ENCODE measurements at places on chromosomes 3 and 15.
A peak's percentile ranks its signal among the peaks of the same experiment; 100 is the strongest.

DNA sequence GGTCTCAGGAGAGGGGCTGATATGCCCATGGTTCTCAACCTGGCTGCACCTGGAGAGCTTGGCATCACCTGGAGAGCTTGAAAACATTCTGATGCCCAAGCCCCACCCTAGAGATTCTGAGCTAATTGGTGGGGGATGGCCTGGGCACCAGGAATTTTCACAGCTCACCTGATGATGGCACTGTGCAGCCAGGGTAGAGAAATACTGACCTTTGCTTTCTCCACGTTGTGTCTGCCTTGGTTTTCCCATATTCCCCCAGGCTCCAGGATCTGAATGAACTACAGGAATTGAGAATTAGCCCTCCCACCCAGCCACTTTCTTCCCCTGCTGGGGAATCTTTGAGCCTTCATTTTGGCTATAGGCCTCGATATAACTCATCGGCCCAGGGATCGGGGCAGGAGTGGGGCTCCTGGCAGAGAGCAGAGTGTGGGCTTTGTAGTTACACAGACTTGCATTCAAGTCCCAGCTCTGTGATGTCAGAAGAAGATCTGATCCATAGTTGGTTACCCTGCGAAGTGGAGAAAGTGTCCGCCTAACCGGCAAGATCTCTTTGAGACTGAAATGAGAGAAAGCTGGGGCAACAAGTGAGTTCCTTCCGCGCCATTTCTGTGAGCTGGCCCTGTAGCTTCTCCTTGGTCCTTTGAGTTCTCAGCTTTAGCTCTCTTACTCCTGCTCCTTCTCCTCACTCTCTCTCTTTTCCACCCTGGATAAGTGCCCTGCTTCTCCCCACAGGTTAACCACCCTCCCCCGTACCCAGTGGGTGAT, 33.1 kb upstream of the UBE2Q2 start:
- no peak for DNase-seq

- no peak for DNase-seq
Observed at GRCh38 chr15:96340598-96341512, 10.4 kb downstream of the NR2F2 start.

- DNase-seq = no peak
Observed at GRCh38 chr3:100103558-100104441, 10.5 kb downstream of the FILIP1L start.

- peak; percentile 22 for DNase-seq
Observed at GRCh38 chr15:70559265-70560239, 203.8 kb downstream of the UACA start.

GRCh38 chr3:31213869-31214486, 318.7 kb upstream of the STT3B start:
- DNase-seq = no peak

- peak; percentile 11 for DNase-seq
Observed at GRCh38 chr3:149009732-149010131, 18.4 kb downstream of the GYG1 start.

- no peak for DNase-seq
Observed at GRCh38 chr3:114760679-114761078, 386.4 kb downstream of the ZBTB20 start.

DNA sequence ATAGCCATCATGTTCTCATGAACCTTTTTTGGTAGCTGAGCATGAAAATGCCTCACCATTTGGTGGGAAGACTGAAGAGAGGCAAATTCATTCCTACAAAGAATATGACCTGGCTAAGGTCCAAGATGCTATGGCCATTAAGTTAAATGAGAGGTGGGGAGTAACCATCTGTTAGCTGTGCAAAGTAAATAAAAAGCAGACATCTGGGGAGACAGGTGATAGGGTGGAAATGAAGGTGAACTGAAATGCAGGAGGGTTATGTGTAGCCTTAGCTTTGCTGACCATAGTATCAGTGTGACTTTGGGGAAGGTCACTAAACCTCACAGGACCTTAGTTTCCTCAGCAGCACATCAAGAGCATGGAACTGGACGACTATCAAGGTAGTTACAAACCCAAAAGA, 111.0 kb upstream of the STRIT1 start:
- DNase-seq = no peak

DNA sequence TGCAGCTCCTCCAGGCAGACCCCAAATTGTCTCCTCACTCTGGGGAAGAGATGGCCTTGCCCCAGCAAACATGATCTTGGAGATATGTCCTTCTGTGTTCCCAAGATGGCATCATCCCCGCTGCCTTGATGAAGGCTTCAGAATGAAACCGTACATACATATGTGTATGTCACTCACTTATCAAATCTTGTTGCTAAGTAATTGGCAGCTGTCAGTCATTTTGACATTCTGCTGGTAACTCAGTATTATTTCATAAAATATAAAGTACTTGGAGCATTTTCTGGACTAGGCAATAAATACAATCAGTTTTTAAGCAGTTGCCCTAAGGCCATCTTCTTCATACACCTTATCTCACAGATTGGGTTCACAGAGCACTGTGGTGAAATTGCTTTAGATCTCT, 62.4 kb downstream of the ARNT2 start:
- no peak for DNase-seq

GRCh38 chr15:91068436-91068835, 31.6 kb upstream of the SV2B start:
- DNase-seq = no peak

GRCh38 chr3:5073374-5074085, 48.6 kb upstream of the ARL8B start:
- no peak for DNase-seq

- no peak for DNase-seq
Observed at GRCh38 chr3:176351408-176351807, 845.9 kb downstream of the TBL1XR1 start.

- no peak for DNase-seq
Observed at GRCh38 chr3:125035217-125035616, 20.6 kb downstream of the HEG1 start.

- DNase-seq = no peak
Observed at GRCh38 chr3:17742880-17743657, 638 bp upstream of the TBC1D5 start.

DNA sequence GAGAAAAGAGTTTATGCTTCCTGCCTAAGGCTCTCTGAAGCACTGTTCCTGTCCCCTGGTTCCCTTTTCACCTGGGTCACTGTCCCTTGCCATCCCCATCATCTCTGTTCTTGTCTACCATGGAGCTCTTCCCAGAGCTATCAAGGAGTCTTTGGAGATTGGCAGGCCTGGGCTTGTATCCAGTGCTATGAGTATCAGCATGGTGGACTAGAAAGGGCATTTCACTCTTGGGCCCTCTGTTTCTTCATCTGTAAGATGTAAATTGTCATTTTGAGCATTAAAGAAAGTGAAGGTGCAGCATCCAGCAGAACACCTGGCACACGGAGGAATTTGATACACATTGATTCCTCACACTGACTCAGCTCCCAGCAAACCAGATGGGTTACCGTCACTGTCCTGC, 388.2 kb downstream of the CACNA2D3 start:
- DNase-seq = no peak

DNA sequence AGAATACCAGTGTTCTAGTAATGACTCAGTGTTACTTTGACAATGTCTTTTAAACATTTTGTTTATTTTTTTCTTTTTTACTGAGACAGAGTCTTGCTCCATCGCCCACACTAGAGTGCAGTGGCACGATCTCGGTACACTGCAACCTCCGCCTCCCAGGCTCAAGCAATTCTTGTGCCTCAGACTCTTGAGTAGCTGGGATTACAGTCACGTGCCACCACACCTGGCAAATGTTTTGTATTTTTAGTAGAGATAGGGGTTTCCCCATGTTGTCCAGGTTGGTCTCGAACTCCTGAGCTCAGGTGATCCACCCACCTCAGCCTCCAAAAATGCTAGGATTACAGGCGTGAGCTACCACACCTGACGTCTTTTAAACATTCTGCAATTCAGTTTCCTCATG, 15.7 kb downstream of the AQR start:
- DNase-seq = no peak

GRCh38 chr3:160473221-160473620, 23.6 kb upstream of the TRIM59 start:
- DNase-seq = no peak

GRCh38 chr3:177220136-177220974, 23.1 kb upstream of the TBL1XR1 start:
- DNase-seq = no peak

DNA sequence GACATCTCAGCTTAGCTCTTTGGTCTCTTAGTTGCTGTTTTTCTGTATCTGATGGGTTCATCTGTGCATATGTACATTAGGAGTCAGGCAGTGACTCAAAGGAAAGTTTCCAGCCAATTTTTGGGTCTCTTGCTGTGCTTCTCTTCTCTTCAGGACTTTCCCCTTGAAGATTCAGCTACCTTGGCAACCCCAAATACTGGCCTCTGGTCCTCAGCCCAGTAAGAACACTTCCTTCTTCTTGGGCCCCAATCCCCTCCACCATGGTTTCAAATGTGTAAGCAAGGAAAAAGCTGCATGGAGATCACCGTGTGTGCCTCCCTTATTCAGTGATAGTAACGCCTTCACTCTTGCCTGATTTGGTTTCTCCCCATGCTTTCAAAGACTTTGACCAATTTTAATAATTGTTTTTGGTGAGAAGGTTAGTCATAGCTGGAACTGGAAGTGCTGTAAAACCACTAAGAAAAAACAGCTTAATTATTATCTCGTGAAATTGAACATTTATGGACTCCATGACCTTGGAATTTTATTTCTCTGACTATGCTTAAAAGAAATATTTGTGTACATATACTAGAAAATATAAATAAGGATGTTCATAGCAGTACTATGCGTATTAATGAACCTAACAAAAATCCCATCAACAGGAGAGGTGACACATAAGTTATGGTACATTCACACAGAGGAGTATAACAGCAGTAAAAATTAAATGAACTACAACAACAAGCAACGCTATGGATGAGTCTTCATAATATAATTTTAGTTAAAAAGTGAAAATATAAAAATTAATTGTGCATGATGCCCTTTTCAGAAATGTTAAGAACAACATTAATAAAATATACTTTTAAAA, 125.3 kb upstream of the BCL6 start:
- DNase-seq = no peak

- DNase-seq = no peak
Observed at GRCh38 chr3:182618981-182619591, 174.2 kb upstream of the ATP11B start.

- DNase-seq = no peak
Observed at GRCh38 chr3:190586631-190587011, 72.7 kb downstream of the IL1RAP start.

DNA sequence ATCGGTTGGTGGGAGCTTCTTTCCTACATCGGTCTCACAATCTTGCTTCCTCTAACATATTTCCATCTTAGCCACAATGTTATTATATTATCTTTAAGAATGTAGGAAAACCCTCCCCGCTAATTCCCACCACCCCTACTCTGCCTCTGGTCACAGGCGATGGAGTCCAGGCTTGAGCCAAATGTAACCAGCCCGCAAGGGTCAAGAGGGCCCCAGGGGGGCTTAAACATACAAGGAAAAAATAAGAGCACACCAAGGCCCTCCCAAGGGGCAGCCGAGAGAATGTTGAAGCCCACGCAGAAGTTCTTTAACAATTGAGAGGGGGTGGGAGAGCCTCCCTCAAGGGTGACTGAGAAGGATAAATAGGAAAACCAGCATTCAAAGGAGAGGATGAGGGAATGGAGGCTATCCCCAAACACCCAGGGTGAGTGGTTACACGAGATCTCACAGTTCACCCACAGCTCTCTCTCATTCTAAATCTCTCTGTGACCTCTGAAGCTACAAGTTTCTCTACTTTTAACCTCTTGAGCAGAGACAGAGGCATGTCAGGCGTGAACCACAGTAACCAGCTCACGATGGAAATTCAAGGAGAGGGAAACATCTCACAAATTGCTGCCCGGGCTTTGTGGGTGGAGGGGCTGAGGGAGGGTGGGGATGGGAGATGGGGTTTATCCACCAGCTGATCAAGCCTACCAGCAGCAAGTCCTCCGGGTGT, 31.4 kb upstream of the UACA start:
- no peak for DNase-seq

DNA sequence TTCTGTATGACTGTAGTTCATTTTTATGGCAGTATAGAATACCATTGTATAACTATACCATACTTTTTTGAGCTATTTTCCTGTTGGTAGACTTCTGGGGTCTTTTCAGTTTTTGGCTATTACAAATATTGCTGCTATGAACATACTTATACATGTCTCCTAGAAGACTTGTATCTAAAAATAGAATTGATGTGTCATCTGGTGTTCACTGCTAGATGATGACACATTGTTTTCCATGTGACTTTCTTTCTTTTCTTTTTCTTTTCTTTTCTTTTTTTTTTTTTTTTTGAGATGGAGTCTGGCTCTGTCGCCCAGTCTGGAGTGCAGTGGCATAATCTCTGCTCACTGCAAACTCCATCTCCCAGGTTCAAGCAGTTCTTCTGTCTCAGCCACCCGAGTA, 69.8 kb downstream of the SH3GL3 start:
- DNase-seq = no peak

- DNase-seq = no peak
Observed at GRCh38 chr15:41160639-41161315, 44.7 kb upstream of the INO80 start.

GRCh38 chr3:97021778-97022177, 207.4 kb downstream of the EPHA6 start:
- no peak for DNase-seq

DNA sequence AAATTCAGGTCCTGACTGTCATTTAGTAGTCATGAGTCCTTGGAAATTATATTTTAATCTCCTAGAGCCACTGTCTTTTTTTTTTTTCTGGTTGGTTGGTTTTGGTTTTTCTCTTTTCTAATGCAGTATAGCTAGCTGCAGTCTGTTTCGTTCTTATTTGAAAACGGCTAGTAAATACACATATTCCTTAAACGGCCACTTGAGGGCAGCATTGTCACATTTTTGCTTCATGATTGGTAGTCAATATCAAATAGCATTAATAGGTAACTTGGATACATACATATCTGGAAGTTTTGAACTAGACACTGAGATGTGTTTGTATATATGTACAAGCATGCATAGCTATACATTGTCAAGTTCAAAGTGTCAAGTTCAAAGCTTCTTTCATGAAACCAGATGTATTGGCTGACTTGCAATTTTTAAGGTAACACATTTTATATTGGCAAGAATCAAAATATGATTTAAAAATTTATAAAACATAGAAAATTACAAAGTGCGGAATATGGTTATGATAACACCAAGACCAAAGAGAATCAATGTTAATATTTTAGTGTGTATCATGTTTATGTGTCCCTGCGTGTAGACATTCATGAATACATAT, 22.5 kb downstream of the GABRA5 start:
- DNase-seq = peak; percentile 7

- no peak for DNase-seq
Observed at GRCh38 chr3:188389711-188390342, 235.9 kb downstream of the LPP start.

GRCh38 chr3:46372492-46373359, 2.0 kb downstream of the CCR5 start:
- DNase-seq = no peak

DNA sequence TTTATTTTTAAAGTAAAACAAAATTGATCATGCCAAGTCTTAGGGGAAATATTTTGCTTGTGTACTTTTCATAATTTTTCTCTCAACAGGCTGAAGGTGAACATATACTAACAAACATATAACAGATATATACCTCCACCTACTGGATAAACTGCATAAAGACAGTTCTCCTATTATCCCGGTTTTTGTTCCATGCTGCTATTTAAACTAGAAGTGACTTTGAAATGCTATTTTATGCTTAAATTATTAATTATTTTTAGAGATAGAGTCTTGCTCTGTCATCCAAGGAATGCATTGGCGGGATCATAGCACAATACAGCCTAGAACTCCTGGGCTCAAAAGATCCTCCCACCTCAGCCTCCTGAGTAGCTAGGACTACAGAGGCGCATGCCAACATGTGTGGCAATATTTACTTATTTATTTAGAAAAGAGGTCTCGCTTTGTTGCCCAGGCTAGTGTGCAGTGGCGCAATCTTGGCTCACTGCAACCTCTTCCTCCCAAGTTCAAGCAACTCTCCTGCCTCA, 49.8 kb downstream of the ST3GAL6 start:
- no peak for DNase-seq

GRCh38 chr15:98347001-98347400, 301.3 kb upstream of the IGF1R start:
- DNase-seq = no peak
